ENCODE measurements at places on chromosomes 11 and 22.

DNA sequence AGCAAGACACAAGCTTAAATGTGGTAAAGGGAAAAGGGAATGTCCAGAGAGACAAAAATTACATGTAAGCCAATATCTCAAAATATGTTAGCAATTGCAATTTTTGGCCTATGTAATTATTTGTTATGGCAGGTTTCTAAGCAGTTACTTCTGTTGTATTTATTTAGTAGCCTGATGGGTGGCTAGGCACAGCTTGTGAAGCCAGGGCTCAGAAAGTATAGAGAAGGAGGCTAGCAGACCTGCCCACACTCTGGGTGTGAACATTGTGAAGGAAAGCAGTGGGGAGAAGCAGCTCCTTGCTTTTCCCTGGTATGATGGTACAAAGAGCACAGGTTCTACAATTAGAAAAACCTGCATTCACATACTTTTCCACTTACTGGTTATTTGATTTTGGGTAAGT, 196.5 kb upstream of the PGR start:
- no peak for DNase-seq

GRCh38 chr22:49243965-49244364, 583.7 kb downstream of the BRD1 start:
- DNase-seq = no peak

DNA sequence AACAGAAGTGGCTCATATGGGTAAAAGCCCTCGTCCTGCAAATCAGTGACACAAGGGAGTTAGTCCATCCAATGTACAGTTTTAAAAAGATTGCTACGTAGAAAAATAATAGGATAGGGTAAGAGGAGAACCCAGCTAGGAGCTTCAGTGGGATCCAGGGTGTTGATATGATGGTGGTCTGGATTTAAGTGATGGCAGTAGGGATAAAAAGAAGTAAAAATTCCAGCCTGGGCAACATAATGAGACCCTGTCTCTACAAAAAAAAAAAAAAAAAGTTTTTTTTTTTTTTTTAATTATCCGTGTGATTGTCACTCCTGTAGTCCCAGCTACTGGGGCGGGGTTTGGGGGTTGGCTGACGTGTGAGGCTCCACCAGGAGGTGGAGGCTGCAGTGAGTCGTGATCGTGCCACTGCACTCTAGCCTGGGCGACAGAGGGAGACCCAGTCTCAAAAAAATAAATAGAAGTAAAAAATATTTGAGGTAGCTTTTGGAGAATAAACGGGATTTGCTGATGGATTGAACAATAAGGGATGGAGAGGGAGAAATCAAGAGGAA, 7.0 kb upstream of the L3MBTL2 start:
- peak; percentile 28 for DNase-seq

GRCh38 chr11:110747531-110747930, 35.3 kb upstream of the ARHGAP20 start:
- DNase-seq = no peak

GRCh38 chr11:120031612-120032600, 106.0 kb downstream of the TRIM29 start:
- DNase-seq = no peak

DNA sequence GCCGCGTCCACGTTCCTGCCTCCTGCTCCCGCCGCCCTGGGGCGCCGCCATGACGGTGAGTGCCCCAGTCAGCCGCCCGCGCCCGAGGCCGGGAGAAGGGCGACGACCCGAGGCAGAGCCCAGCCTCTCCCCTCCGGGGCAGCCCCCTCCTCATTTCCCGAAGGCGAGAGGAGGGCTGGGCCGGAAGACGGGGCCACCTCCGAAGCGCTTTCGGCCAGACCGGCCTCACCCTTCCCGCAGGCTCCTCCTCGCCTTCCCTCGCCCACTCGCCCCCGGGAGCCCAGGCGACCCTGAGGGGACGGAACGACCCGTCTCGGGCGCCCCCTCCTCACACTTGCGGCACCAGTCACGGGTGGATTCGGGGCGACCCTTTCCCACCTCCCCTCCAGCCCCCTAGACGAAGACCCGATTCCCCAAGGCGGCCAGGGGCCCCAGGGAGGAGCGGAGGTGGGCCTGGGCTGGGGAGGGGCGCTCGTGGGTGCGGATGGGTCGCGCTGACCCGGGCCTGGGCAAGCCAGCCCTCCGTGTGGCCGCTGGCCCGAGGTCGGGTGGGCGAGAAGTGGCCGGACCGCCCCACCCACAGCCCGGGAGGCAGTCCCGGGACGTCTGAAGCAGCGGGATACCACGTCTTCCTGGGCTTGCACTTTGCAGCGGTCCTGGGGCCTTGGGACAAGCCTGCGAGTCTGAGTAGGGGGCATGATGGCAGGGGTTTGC, 49.7 kb downstream of the TRIOBP start:
- DNase-seq = no peak

GRCh38 chr11:12761029-12761428, 86.8 kb downstream of the TEAD1 start:
- peak; percentile 18 for DNase-seq

GRCh38 chr11:120715239-120715638, 203.7 kb downstream of the GRIK4 start:
- peak; percentile 8 for DNase-seq

DNA sequence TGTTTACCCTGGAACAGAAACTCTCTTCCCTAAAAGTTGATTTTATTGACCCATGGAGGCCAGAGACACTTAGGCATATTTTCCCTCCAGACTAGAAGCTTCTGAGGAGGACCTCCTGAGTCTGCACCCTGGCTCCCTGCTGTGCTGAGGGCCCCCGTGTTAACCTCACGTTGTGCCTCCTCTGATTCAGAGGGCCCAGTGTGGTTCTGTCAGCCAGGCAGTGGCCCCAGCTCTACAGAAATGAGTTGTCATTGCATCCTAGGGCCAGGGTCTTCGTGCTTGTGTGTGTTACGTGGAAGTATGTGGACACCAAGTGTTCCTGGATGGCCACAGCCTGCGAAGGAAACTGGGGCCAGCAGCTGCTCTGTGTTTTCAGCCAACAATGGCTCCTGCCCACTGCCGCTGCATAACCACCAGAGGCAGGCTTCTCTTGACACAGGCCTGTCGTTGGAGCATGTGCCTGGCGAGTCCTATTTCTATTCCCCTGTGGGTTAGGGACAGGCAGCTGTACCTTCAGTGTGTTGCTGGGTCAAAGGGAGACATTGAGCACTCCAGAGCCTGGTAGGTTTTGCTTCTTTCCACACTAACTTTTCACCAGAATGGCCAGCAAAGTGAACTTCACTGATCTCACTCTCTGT, 44.5 kb downstream of the MED15 start:
- DNase-seq = no peak

GRCh38 chr22:19961201-19961580, 19.6 kb upstream of the TXNRD2 start:
- no peak for DNase-seq

DNA sequence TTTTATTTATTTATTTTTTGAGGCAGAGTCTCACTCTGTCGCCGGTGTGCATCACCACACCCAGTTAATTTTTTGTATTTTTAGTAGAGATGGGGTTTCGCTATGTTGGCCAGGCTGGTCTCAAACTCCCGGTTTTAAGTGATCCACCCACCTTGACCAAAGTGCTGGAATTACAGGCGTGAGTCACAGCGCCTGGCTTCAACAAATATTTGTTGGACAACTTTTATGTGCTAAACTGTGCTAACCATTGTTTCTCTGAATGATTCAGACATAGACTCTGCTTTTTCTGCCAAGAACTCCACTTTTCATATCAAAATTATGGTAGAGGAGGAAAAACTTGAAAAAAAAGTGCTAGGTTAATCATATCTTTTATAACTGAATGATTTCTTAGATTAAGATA, 36.3 kb downstream of the MMP7 start:
- peak; percentile 76 for DNase-seq

DNA sequence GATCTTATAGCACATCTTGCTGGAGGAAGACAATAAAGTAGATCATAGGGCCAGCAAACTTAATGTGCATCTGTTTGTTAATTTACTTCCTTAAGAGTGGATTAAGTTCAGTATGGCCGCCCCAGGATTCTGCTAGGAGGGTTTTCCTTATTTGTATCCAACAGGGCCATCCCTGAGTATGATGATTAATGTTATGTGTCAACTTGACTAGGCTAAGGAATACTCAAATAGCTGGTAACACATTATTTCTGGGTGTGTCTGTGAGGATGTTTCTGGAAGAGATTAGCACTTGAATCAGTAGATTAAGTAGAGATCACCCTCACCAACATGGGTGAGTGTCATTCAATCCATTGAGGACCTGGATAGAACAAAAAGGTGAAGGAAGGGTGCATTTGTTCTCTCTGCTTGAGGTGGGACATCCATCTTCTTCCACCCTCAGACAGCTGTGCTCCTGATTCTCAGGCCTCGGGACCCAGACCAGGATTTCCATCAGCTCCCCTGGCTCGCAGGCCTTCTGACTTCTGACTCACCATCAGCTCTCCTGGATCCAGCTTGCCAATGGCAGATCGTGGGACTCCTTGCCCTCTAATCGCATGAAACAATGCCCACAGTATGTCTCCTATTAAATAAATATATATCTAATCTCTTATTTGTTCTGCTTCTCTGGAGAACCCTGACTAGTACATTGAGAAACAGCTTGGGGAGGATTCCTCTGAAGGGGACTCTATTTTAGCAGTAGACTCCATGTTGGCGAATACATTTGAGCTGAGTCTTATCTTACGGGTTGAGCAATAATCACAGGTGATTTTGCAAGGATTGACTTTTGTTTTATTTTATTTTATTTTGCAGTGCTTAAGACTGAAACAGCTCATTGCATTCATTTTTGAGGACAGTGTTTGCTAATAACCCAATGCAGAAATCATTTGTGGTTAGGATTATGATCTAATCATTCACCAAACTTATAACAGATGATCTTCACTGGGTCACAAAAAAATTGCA, 9.0 kb upstream of the ZBTB44 start:
- no peak for DNase-seq

- DNase-seq = no peak
These were observed 107.1 kb upstream of the CLPB start for GRCh38 chr11:72541257-72541974.

DNA sequence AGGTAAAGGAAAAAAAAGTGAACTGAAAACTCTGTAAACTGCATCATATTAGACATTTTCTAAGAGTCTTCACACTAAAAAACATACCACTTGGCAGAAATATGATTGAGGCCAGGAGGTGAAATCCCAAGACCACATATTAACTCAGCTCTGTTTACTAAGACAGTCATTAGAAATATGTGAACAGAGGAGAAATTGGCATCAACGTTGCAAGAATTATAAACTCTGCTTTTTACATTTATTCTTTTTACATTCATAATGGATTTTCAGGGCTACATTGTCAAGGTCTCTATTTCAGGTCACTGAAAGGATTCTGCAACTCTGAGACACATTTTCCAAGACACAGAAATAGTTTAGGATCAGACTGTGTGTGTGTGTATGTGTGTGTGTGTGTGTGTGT, 1364.0 kb downstream of the LRRC4C start:
- no peak for DNase-seq

DNA sequence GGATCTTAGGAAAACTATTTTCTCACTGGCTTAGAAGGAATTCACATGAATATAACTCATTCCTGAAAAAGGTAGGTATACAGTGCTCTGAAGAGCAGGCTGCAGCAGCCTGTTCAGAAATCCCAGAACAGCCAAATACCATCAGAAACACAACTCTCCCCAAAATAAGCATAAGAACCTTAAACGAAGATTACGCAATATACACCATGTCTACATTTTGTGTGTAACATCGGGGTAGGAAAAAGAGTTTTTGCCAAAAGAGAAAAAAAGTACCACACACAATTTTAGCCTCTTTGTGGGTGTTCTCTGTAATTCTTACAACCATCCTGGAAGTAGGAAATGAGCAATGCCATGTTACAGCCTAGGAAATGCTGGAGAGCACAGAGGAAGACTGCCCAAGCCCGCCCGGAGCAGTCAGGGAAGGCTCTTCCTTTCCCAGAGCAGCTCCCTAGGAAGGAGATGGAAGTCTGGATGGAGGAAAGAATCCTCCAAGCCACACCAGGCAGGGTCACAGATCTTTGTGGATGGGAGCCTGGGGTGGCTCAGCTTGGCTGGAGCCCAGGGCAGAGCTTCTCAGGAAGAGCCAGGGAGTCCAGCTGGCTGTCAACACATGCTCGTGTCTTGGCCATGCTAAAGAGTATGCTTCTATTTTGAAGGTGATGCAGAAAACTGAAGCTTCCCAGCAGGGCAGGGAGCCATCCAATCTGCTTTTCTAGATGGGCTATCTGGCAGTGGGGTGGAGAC, 49.7 kb upstream of the ARFGAP3 start:
- no peak for DNase-seq

- no peak for DNase-seq
These were observed 1.4 kb upstream of the APOA5 start for GRCh38 chr11:116792869-116793771.

- peak; percentile 13 for DNase-seq
These were observed 634 bp downstream of the TIMM8B start for GRCh38 chr11:112085822-112086421.

GRCh38 chr11:14304601-14305000, 54.4 kb downstream of the RRAS2 start:
- DNase-seq = no peak

DNA sequence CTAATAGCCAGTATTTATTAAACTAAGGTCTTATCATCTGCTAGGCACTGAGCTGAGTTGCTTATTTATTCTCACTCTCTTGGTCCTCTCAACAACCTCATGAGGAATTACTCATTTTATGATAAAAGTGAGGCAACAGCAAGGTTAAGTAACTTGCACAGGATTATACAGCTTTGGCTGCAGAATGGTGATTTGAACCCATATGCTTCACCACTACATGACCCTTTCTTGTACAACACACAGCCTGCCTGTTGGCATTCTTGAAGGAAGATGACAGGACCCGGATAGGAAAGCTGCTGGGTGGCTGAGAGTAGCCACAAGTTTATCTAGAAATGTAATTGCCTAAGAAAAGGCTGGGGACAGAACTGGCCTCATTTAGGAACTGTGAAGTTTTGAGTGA, 5.3 kb upstream of the PARVA start:
- DNase-seq = no peak

- DNase-seq = no peak
These were observed 44.1 kb upstream of the MN1 start for GRCh38 chr22:27845644-27846043.

GRCh38 chr11:45091563-45092403, 54.7 kb upstream of the PRDM11 start:
- DNase-seq = no peak

DNA sequence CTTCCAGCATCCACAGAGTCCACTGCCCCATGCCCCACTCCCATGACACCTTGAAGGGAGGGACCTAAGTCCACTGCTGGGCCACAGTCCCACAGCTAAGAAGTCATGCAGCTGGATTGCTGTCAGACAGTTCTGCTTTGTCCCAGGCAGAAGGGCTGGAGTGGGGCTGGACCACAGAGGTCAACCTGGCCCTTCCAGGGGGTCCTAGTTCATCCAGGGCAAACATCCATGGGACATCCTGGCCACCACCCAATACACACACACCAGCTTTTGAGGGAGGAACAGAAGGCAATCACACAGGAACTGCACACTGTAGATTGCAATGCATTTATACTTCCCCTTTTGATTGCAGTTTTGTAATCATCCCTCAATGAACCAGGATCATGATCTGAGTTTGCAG, 11.3 kb upstream of the APOL4 start:
- DNase-seq = no peak

GRCh38 chr22:17865183-17866055, 91.2 kb upstream of the BID start:
- no peak for DNase-seq

GRCh38 chr11:6606471-6607189, 3.1 kb downstream of the ILK start:
- DNase-seq = peak; percentile 92

Data from LoVo (cell line).